ENCODE measurements at places on chromosomes 7 and 10.

GRCh38 chr7:41706228-41706930, 3.5 kb upstream of the INHBA start:
- no peak for DNase-seq

DNA sequence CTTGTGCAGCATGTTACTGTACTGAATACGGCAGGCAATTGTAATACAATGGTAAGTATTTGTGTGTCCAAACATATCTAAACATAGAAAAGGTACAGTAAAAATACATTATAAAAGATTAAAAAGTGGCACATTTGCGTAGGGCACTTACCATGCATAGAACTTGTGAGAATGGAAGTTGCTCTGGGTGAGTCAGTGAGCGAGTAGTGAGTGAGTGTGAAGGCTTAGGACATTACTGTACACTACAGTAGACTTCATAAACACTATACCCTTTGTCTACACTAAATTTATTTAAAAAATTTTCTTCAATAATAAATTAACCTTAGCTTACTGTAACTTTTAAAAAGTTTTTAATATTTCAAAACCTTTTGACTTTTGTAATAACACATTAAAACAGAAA, 37.5 kb downstream of the BPGM start:
- DNase-seq: no peak

DNA sequence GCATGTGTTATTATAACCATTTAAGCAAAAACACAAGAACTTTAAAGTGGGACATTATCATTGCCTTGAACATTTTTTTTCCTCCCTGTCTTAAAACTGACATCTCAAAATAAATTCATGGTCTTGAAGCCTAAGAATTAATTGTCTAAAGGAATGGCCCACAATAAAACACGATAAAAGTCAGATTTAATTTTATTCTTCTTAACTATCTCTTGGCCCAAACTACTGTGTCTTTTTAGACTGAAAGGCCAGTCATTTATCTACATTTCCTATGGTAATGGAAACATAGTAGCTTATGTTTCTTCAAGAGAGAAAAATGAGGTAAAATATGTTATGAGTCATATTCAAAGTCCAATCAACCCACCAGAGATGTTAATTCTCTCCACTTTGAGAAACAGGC, 24.4 kb upstream of the ETV1 start:
- no peak for DNase-seq

DNA sequence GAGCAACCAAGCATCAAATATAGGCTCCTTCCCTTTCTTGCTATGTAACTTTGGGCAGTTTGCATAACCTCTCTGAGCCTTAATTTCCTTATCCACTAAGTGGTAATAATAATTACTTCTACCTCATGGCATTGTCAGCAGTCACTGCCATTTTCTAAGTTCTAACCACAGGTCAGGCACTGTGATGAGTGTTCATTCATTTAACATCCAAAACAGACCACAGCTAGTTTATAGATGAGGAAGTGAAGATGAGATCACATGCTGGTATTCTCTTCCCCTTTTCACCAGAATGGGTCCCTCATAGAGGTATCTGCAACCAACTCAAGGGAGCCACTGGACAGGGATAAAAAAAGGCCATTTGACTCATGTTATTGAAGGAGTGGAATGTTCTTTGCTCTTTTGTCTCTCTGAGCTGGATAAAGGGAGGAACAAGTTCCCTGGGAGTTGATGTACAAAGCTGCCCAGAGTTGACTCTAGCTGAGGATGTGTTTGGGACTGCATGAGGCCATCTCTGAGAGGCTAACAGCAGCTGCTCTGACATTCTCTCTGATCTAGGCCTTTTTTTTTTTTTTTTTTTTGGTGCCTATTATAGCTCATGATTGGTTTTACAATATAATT, 65.0 kb downstream of the DNAJC12 start:
- DNase-seq: peak; percentile 75

DNA sequence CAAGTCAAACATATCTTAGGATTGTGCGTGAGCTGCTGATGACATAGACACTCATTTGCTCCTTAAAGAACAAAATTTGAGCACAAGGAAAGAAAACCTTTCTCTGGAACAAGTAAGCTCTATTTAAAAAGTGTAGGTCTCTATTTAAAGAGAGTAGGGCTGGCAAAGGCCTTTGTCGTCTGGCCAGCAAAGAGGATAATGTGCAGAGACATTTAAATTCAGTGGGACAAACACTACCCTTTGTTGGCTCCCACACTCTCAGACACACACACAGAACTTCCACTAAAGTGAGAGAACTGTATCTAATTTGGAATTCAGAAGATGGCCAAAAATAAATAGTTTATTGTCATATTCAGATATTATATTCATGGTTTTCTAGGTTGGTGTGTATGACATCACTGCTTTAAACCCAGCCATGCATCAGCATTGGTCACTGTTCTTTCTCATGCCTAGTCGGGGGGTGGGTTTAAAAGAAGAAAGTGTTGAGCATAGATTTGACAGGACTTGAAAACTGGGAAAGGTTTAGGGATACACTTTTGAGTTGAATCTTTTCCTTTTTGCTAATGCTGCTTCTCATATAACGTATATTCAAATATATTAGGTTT, 49.5 kb upstream of the HDAC9 start:
- DNase-seq: no peak

DNA sequence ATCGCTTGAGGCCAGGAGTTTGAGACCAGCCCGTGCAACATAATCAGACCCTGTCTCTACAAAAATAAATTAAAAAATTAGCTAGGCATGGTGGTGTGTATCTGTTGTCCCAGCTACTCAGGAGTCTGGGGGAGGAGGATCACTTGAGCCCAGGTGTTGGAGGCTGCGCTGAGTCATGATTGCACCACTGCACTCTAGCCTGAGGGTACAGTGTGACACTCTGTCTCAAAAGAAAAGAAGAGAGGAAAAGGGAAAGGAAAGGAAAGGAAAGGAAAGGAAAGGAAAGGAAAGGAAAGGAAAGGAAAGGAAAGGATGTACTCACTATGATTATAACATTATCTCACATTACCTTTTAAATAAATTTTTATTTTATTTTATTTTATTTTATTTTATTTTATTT, 56.5 kb upstream of the MPP7 start:
- no peak for DNase-seq

GRCh38 chr7:66921396-66921917, 432 bp downstream of the TMEM248 start:
- DNase-seq: peak; percentile 14

- DNase-seq: no peak
These were observed 7.5 kb downstream of the NKX2-3 start for GRCh38 chr10:99540306-99540656.

DNA sequence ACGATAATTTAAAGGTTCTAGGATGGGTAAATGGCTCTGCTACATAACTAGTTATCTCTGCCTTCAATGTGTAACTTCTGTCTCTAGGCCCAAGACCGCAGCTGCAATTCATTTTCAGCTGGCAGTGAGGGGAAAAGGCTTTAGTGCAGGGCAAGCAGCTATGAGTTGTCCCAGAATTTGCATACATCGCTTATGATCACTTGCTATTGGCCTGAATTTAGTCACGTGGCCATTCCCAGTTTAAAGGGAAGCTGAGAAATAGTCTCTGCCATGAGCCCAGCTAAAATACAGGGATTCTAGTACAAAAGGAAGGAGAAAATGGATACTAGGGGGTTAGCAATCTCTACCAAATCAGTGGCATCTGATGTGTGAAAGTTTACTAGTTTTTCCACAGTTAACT, 145.8 kb upstream of the IMMP2L start:
- no peak for DNase-seq

DNA sequence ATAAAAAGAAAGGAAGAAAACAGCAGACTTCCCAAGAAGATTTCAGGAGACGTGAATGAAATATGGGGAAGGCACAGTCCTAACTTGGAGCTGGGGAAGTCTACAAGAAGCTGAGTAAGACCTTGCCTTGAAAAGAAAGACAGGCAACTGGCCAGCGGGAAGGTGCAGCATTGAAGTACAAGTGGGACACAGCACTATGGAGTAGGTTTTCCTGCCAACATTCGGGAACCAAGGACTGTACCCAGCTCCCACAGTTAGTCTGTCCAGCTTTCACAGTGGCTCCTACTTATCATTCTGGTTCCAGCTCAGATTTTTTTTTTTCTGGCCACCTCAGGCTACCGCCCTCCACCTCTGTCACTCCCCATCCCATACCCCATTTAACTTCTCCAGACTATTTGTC, 10.0 kb downstream of the HPS1 start:
- no peak for DNase-seq

DNA sequence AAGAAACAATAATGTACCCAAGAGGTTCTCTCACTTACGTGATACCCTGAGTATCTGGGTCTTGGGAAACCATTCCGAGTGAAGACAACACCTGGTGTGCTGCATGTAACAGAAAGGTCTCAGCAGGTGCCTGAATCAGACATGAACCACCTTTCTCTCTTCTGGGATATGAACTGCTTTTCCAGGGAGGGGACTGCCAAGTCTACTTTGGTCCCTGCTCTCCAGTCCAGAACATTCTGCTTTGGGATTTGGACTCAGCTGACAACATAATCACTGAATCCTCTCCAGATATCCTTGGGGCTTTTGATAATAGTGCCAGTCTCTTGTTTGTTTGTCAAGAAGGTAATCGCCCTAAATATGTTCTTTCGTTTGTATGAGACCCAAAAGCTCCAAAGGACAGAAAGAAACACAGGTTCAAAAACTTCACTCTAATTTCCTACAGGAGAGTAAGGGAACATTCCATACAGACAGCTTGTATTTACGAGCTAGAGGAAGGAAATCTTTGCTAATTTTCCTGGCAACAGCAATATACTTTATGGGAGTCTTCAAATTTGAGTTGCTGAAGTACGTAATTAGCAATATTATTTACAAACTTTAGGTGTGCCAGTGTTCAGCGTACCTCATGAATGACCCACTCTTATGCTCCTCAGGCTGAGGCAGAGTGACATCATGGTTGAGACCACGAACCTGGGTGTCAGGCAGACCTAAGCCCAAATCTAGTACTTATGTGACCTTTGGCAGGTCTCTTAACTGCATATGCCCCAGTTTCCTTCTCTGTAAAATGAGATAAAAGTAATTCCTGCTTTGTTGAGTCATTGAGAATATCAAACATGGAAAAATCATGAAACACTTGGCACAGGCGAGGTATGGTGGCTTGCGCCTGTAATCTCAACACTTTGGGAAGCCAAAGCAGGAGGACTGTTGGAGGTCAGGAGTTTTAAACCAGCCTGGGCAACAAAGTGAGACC, 5.4 kb downstream of the ABLIM1 start:
- DNase-seq: no peak

- no peak for DNase-seq
These were observed 9.7 kb upstream of the OR13A1 start for GRCh38 chr10:45325116-45325515.

GRCh38 chr10:58648131-58648530, 135.5 kb downstream of the BICC1 start:
- DNase-seq: no peak

DNA sequence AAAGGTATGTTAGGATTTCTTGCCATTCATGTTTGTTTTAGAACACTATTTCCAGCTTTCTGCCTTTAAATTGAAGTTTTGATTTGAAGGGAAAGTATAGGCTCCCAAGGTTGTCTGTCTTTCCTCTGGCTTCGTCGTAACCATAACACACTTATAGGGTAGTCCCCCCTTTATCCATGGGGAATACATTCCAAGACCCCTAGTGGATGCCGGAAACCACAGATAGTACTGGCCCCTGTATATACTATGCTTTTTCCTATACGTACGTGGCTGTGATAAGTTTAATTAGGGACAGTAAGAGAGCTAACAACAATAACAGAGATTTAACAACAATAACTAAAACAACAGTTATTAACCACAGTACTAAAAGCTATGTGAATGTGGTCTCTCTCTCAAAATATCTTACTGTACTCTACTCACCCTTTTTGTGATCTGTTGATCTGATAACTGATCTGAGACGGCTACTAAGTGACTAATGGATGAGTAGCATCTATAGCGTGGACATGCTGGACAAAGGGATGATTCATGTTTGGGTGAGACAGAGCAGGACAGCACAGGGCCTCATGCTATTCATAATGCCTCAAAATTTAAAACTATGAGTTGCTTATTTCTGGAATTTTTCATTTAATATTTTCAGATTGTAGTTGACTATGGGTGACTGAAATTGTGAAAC, 273.1 kb downstream of the AUTS2 start:
- DNase-seq: peak; percentile 91

- no peak for DNase-seq
These were observed 1.3 kb upstream of the HOXA5 start for GRCh38 chr7:27144781-27145164.

- no peak for DNase-seq
These were observed 214.4 kb downstream of the CCSER2 start for GRCh38 chr10:84542522-84543490.

DNA sequence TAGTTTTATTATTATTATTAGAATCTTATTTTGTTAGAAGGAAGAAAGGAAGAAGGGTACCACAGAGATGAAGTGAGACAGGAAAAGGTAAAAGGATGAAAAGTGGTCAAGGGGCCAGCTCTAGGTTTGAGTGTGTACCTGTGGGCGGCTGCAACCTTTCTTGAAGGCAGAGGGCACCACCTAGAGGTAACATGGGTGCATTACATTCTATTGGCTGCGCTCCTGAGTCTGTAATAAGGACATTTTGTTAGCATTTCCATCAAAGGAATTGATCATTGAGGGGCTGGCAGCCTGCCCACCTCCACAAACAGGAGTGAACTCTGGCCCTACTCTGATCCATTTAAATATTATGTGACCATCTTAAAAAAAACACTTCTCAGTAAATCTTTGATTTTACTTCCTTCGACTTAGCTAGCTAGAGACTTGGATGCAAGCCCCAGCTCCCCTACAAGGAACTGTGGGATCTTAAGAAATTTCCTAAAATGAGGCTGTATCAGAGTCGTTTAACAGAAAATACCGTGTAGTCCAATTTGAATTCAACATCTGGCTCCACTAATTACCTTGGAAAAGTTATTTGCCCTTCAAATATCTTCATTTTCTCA, 610.4 kb downstream of the IPMK start:
- peak; percentile 70 for DNase-seq

- DNase-seq: no peak
These were observed 87.0 kb downstream of the ALOX5 start for GRCh38 chr10:45461034-45461433.

DNA sequence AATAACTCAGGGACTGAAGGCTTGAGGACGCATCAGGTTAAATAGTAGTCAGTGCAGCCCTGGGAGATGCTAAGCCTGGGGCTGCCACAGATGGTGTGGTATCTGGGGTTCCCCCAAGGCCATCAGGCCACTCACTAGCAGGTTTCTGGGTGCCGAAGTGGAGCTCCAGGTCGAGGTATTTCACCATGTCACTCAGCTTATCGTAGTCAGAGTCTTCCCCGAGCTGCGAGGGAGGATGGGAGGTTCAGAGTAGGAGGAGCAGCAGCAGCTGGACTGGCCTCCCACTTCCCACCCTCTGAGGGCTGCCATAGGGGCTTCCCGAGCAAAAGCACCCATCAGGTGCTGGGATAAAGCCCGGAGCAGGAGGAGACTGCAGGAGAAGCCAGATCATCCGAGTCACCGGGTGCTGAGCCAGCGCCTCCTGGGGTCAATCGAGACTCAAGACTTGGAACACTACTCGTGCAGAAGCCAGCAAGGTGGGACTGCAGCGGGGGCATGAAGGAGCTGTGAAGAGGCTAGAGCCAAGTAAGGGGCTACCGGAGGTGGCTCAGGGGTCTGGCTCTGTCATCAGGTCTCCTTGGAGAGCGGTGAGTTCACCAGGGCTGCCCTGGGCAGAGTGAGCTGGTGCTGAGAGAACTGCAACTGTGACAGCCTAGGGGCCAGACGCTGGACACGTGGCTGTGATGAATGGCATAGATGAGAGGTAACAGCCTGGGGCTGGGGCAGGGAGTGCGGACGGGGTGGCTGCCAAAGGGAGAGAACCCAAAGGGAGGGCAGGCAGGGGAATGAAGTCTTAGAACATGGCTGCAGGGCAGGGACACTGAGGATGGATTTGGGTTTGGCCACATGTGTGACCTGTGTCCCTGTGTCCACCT, 45.3 kb downstream of the GRID2IP start:
- DNase-seq: no peak

- peak; percentile 51 for DNase-seq
These were observed 57.4 kb downstream of the CDK6 start for GRCh38 chr7:92778972-92779371.

All from kidney tubule cell (primary cell).